ENCODE measurements at places on chromosomes 5 and 9. TPM values are rescaled to one million over a fixed set of nuclear protein-coding genes. Genes with fewer than 3 reads are reported as not detected.

- DNase-seq: no peak
Measured at GRCh38 chr5:64125521-64125920, 40.1 kb upstream of the RNF180 start.

HAND1 gene
- total RNA-seq: not detected

DNA sequence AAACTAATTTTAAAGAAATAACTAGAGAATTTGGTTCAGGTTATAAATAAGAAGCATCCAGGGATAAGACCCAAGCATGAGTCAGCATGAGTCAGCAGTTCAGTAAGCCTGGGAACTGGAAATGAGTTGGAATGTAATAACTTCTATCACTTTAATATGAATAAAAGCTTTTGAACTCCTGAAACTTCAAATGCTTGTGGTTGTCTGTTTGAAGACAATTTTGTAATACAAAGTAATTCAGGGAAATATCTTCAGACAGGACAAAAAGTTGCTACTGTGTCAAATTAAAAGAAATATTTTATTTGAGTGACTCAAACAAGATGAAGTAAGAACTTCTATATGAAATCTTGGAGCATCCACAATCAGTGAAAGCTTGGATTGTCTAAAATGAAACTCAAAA, 331.2 kb upstream of the DAB2 start:
- no peak for DNase-seq

DNA sequence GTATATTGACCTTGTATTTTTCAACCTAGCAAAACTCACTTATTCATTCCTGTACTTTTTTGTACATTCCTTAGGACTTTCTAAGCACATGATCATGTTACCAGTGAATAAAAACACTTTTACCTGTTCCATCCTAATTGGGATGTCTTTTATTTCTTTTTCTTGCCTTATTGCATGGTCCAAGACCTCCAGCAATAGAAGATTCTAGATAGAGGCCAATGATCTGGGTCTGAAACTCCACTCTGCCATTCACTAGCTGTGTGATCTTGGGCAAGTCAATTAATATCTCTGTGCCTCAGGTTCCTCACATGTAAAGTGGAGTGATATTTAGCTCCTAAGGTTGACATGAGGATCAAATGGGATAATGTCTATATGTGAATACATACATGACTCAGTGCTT, 8.5 kb upstream of the EXOSC2 start:
- DNase-seq: no peak

- no peak for DNase-seq
Measured at GRCh38 chr5:173733021-173733420, 116.6 kb upstream of the BOD1 start.

Measured in H1 (cell line).